ENCODE measurements at places on chromosomes 16 and 17. TPM values are rescaled to one million over a fixed set of nuclear protein-coding genes. Genes with fewer than 3 reads are reported as not detected.
A peak's percentile ranks its signal among the peaks of the same experiment; 100 is the strongest.

DNA sequence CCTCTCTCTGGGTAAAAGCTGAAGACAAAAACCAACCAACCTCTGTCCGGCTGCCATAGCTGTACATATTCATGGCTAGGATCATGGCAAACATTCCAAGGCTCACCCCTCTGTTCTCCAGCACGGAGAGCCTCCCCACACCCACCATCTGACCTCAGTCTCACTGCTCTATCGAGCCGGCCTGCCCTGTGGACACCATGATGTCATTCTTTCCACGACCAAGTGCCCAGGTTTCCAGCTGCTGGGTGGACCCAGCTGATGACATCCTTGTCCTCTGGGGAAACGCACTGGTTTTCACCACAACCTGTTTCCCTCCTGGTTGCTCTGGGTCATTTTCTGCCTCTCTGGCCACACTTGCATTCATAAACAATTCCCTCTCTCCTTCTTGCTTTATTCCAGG, 67.7 kb downstream of the NDEL1 start:
- no peak overlapping the region for H3K27ac ChIP-seq
- H3K36me3 ChIP-seq = peaks cover 70% of the 10 kb centered on the region
- peak; percentile 8 for DNase-seq
- no peaks in the 10 kb centered on the region for H3K4me1 ChIP-seq

- no peaks in the 10 kb centered on the region for H3K36me3 ChIP-seq
- no peak for DNase-seq
- H3K4me1 ChIP-seq = peaks cover 24% of the 10 kb centered on the region
- no peaks in the 10 kb centered on the region for H3K27me3 ChIP-seq
- H3K4me3 ChIP-seq = no peak overlapping the region
- no peak overlapping the region for H3K27ac ChIP-seq
Measured at GRCh38 chr17:82237746-82238471, 9.1 kb downstream of the SLC16A3 start.

DNA sequence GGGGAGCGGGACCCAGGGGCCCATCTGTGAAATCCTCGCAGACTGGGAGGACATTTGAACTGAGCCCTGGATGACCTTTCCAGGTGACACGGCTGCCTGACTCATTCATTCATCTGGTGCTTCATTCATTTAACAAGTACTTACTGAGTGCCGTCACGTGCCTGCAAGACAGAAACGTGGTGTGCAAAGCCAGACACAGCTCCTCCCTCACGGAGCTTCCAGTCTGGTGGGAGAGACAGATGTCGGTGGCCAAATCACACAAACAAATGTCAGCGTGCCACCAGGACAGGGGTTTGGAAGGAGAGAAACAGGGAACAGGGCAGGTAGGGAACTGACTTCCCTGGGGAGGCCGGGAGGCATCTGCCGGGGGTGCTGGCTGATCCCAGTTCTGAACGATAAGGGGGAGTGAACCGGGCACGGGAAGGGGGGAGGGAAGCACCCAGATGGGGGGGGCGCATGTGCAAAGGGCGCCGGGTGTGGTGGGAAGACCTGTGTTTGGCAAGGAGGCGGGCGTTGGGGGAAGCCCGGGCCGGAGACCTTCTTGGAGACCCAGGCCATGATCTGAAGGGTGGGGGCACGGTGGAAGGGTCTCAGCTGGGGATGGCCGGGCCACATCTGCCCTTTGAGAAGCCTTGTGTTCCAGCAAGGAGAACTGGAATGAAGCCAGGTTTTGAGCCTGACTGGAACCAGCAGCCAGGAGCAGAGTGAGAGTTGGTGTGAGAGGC, 93.6 kb upstream of the CIBAR2 start:
- no peaks in the 10 kb centered on the region for H3K4me1 ChIP-seq
- H3K36me3 ChIP-seq = no peaks in the 10 kb centered on the region
- H3K4me3 ChIP-seq = no peak overlapping the region
- no peaks in the 10 kb centered on the region for H3K27me3 ChIP-seq
- DNase-seq = no peak

DNA sequence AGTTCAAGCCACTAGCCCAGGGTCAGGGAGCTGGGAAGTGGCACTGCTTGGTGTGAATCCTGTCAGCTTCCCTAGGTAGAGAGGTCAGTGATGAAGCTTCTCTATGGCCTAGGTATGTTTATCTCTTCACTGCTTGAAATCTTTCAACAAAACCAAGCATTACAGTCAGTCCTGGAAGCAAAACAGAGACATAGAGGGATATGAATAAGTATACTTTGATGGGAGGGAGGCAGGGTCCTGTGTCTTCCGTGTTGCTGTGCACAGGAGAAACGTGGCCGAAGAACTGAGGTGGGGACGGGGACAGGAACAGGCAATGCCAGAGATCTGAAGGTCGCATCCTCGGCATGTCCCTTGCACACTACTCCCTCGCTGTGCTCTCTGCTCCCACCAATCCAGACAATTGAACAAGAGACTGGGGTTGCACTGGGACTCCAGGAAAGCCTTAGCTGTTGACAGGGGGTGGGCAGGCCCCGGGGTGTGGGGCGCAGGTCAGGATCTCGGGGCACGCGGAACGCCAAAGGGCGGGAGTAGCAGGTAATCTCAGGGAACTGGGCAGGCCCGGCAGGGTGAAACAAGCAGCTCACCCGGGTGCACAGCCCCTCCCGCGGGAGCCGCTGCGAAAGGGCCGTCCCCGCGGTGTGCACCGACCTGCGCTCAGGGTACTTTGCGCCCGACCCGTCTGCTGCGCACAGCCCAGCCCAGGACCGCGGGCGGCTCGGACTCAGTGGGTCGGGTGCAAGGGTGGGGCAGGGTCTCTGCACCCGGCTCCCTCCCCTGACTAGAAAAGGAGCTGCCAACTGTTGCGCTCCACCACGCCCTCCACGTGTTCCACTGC, at the start of gene MT1H:
TSS of gene MT1H (plus strand) at position 810 of the 835 bp plus-strand sequence. CDS start 71 bp downstream, outside the sequence.
- no peak for DNase-seq
- H3K27me3 ChIP-seq = peaks cover 91% of the 10 kb centered on the region
- no peak within 1 kb of the TSS for H3K27ac ChIP-seq
- H3K4me3 ChIP-seq = no peak within 1 kb of the TSS
- no peaks in the 10 kb centered on the region for H3K36me3 ChIP-seq

DNA sequence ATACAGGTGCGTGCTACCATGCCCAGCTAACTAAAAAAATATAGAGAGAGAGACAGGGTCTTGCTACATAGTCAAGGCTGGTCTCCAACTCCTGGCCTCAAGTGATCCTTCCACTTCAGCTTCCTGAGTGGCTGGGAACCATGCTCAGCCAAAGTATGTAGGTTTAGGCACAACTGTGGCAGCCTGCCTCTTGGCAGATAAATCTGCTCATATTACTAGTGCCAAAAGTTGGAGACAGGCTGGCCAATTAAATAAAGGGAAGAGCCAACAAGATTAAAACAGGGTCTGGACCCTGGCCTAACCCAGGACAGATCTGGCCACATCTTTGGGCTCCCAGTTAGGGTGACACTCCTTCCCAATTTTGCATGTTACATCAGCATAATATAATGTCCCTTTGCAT, 151.7 kb downstream of the CBLN1 start:
- H3K4me3 ChIP-seq = no peak overlapping the region
- H3K4me1 ChIP-seq = no peaks in the 10 kb centered on the region
- no peaks in the 10 kb centered on the region for H3K27me3 ChIP-seq
- no peak for DNase-seq

DNA sequence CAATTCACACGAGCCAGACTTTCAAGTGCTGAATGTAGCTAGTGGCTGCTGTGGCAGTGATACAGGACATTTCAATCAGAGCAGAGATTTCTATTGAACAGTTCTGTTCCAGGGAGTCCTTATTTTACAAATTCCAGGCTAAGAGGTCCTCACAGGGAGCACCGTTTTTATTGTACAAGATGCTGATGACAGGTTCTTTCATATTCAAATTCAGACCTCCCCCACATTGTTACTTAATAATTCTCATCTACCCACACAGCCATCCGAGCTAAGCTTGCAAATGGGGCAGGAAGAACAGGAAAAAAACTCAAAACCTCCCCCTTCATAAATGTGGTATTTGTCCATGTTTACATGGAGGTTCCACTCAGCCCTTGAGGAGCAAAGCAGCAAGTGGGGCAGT, 9.8 kb downstream of the GABARAPL2 start:
- no peak for DNase-seq
- no peaks in the 10 kb centered on the region for H3K4me1 ChIP-seq
- no peaks in the 10 kb centered on the region for H3K27me3 ChIP-seq
- H3K36me3 ChIP-seq = peaks cover 18% of the 10 kb centered on the region
- H3K4me3 ChIP-seq = no peak overlapping the region
- no peak overlapping the region for H3K27ac ChIP-seq

GRCh38 chr16:57918444-57918843, 52.5 kb downstream of the CNGB1 start:
- peaks cover 3% of the 10 kb centered on the region for H3K27me3 ChIP-seq
- no peaks in the 10 kb centered on the region for H3K36me3 ChIP-seq
- H3K4me3 ChIP-seq = no peak overlapping the region
- H3K27ac ChIP-seq = no peak overlapping the region

DNA sequence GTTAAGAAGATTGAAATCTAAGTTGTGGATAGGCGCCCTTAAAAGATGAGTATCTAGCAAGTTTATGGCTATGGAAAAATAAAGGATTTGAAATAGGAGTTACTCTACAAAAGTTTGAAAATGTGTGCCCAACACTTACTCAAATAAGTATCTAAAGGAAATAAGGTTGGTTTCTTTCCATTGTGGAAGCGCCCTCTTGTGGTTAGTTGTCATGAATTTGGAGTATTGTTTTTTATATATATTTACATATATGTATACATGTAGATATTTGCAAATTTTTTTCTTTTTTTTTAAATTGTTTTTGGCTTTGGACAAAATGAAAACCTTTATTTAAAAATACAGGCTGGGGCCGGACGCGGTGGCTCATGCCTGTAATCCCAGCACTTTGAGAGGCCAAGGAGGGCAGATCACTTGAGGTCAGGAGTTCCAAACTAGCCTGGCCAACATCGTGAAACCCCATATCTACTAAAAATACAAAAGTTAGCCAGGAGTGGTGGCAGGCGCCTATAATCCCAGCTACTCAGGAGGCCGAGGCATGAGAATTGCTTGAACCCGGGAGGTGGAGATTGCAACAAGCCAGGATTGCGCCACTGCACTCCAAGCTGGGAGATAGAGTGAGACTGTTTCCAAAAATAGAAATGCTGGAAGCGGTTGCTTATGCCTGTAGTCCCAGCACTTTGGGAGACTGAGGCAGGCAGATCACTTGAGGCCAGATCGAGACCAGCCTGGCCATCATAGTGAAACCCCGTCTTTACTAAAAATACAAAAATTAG, 24.0 kb upstream of the VPS4A start:
- H3K27ac ChIP-seq = no peak overlapping the region
- H3K4me1 ChIP-seq = peaks cover 8% of the 10 kb centered on the region
- H3K36me3 ChIP-seq = peaks cover 5% of the 10 kb centered on the region
- H3K4me3 ChIP-seq = no peak overlapping the region
- no peaks in the 10 kb centered on the region for H3K27me3 ChIP-seq

- H3K4me1 ChIP-seq = peaks cover 5% of the 10 kb centered on the region
- no peak for DNase-seq
- no peaks in the 10 kb centered on the region for H3K27me3 ChIP-seq
- H3K4me3 ChIP-seq = no peak overlapping the region
Measured at GRCh38 chr17:76479515-76480060, 12.2 kb downstream of the AANAT start.

- no peaks in the 10 kb centered on the region for H3K27me3 ChIP-seq
- H3K27ac ChIP-seq = no peak overlapping the region
- peak; percentile 31 for DNase-seq
Measured at GRCh38 chr17:17994271-17995069, 21.8 kb downstream of the DRC3 start.

CSH2 gene
- total RNA-seq = not detected

TMEM204 gene
- 37.5 TPM for total RNA-seq

C17orf50 gene
- total RNA-seq = not detected
